ENCODE measurements at places on chromosomes 3 and 15. TPM values are rescaled to one million over a fixed set of nuclear protein-coding genes. Genes with fewer than 3 reads are reported as not detected.

DNA sequence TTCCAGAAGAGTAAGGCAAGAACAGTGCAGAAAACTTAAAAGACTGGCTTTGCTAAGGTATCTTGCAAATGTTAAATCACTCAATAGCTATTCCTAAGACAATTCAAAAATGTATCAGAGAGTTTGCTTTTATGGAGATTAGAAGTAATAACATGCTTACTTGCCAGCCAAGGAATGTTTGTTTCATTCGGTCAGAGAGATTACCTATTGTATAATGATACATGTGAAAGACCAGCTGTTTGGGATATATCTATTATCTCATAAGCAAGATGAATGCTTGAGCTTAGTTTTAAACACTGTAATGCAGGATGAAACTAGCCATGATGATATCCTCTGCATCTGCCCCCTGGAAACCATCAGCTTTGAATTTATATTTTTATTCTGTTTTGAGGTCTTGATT is 70.7 kb downstream of the MAP2K5 start:
- no peak for DNase-seq

The APPL1 gene
- 19.3 TPM for total RNA-seq

The SYNM gene
- 3.9 TPM for total RNA-seq

- no peak for DNase-seq
Measured at GRCh38 chr15:92845126-92845508, 55.0 kb upstream of the CHD2 start.

GRCh38 chr3:132344666-132345280 is 27.6 kb downstream of the ACP3 start:
- no peak for DNase-seq

DNA sequence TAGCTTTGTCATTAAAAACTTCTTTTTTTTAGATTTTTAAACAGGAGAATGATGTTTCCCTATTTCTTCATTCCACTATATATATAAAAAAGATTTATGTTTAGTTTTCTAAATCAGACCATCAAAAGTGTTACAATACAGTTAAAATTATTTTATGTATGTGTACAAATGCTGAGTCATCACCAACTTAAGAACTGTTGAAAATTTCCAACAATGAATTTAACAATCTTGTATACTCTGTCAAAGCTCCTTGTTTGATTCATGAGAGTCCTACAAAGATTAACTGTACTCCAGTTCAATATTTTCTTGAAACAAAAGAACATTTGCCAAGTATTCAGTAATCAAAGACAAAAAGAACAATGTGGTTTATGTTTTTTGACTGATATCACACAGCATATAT is 82.0 kb downstream of the POLQ start:
- DNase-seq: no peak

- DNase-seq: peak; percentile 15
Measured at GRCh38 chr3:143123353-143123984, 3.9 kb downstream of the CHST2 start.

- DNase-seq: no peak
Measured at GRCh38 chr3:61832375-61833229, 271.2 kb downstream of the PTPRG start.

The FANCD2OS gene
- not detected for total RNA-seq

GRCh38 chr3:17765819-17766472 is 23.5 kb upstream of the TBC1D5 start:
- no peak for DNase-seq

DNA sequence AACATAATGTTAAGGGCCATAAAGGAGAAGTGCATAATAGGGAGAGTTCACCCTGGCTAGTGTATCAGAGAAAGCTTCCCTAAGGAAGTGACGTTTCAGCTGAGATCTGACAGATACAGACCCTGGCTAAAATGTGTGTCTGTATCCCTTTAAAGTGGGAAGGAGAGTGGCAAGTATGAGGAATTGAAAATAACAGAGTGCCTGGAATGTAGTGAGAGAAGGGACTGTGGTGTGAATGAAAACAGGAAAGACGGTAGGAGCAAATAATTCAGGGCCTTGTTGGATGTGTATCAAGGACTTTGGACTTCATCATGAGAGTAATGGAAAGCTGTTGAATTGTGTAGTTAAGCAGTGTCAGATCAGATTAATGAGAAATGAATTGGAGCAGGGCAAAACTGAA is 30.5 kb downstream of the NEO1 start:
- DNase-seq: no peak

Data from CD8-positive, alpha-beta T cell (primary cell).